Fibroblast of mammary gland (primary cell): ENCODE measurements at places on chromosomes 2 and 18.

GRCh38 chr2:172040311-172040710 lies 40.6 kb downstream of the METAP1D start:
- DNase-seq: no peak

- DNase-seq: no peak
Observed at GRCh38 chr2:48048476-48049171, 142.3 kb upstream of the FBXO11 start.

GRCh38 chr2:238264072-238264460 lies 24.2 kb upstream of the HES6 start:
- no peak for DNase-seq

GRCh38 chr2:139876321-139876720 lies 1096.1 kb upstream of the NXPH2 start:
- no peak for DNase-seq

- DNase-seq: no peak
Observed at GRCh38 chr2:15293262-15293937, 267.7 kb downstream of the NBAS start.

GRCh38 chr2:204373942-204374341 lies 171.3 kb upstream of the PARD3B start:
- DNase-seq: no peak

DNA sequence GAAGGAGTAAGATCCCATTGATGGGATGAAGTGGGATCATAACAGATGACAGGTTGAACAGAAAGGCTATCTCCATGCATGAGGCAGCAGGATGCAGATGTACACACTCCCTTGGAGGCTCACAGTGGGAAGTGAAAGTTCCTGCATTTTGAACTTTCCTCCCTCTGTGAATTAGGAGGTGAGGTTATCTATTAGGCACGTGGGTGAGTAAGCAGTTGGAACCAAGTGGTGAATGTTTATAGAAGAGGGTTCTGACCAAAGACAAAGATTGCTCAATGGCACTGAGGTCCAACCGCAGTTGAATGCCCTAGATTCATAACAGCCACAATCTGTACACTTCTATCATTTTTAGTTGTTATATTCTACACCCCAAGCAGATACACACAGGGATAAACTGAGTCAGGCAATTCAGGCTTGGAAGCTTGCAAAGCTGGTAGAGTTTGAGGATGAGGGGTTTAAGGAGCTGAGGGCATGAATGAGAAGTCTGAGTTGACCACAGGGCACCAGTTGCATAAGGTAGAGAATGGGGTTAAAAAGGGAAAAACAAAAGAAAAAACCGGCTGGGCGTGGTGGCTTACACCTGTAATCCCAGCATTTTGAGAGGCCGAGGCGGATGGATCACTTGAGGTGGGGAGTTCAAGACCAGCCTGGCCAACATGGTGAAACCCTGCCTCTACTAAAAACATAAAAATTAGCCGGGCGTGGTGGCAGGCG lies 7.1 kb upstream of the KCMF1 start:
- peak; percentile 97 for DNase-seq

GRCh38 chr2:164943289-164943688 lies 12.0 kb downstream of the SLC38A11 start:
- DNase-seq: no peak

DNA sequence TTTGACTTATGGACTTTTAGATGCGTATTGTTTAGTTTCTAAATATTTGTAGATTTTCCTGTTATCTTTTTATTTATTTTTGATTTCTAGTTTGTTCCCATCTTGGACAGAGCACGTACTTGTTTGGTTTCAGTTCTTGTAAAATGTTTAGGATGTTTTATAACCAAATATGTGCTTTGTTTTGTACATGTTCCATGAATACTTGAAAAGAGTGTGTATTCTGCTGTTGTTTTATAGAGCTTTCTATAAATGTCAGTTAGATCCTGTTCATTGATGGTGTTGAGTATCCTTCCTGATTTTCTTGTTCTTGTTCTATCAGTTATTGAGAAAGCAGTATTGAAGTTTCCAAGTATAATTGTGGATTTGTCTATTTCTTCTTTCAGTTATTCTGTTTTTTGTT lies 21.1 kb downstream of the VWA3B start:
- no peak for DNase-seq
